ENCODE measurements at places on chromosomes 7 and 10.

- no peak for DNase-seq
Measured at GRCh38 chr7:19104811-19105210, 12.6 kb downstream of the TWIST1 start.

DNA sequence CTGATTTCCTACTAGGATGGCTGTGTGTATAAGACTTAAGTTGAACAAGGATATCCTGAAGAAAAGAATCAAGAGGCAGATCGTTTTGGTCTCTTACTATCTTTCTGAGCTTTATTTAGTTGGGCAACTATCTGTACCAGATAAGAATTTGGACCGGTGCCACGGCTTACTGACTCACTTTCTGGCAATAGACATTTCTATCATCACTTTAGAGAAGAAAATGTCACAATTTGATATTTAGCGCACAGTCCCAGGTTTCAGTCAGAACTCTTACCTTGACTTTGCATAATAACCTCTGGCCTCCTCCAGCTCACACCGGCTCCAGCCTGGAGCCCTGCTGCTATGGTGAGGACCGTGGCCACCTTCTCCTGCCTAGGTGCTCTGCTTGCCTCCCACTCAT is 218.2 kb upstream of the MDFIC start:
- DNase-seq, result no peak

- no peak for DNase-seq
Measured at GRCh38 chr10:16999665-17000451, 129.8 kb downstream of the CUBN start.

DNA sequence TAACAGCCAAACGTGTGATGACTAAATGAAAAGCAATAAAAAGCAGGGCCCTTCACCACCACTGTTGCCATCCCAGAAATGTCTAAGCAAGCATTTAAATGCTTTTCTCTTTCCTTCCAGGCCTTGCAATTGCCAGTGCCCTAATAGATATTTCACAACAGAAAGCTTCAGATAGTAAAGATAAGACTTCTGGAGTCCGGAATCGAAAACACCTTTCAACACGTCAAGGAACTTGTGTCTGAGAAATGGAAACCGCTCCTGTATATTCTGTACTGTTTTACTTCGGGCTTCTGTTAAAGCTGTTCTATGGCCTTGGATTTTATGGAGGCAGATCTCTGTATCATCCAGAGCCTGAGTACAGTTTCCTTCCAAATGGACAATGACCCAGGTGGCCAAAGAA is 328.5 kb downstream of the GFRA1 start:
- no peak for DNase-seq

- DNase-seq, result no peak
Measured at GRCh38 chr7:110448918-110449317, 642.0 kb upstream of the LRRN3 start.

DNA sequence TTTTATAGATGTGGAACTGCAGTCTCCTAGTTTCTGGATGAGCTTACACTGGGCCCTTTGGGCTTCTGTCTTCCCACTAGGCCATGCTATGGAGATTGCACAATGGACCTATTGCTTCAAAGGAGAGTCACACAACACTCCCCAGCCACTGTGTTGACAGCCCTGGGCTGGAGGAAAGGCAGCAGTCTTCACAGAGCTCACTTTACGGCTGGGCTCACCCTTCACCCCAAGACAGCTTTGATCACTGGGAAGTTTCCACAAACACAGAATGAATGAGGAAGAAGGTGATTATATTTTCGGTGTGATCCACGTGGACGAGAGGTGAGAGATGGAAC is 92.7 kb upstream of the GDF10 start:
- no peak for DNase-seq

- DNase-seq, result no peak
Measured at GRCh38 chr7:1531263-1531978, 919 bp downstream of the MAFK start.

GRCh38 chr10:80173466-80173865 is 31.9 kb downstream of the ANXA11 start:
- DNase-seq, result no peak
